Fibroblast of lung (primary cell): ENCODE measurements at places on chromosomes 6 and 20. TPM values are rescaled to one million over a fixed set of nuclear protein-coding genes. Genes with fewer than 3 reads are reported as not detected.
A peak's percentile ranks its signal among the peaks of the same experiment; 100 is the strongest.

The LPA gene
- not detected in 2 replicates for total RNA-seq

DNA sequence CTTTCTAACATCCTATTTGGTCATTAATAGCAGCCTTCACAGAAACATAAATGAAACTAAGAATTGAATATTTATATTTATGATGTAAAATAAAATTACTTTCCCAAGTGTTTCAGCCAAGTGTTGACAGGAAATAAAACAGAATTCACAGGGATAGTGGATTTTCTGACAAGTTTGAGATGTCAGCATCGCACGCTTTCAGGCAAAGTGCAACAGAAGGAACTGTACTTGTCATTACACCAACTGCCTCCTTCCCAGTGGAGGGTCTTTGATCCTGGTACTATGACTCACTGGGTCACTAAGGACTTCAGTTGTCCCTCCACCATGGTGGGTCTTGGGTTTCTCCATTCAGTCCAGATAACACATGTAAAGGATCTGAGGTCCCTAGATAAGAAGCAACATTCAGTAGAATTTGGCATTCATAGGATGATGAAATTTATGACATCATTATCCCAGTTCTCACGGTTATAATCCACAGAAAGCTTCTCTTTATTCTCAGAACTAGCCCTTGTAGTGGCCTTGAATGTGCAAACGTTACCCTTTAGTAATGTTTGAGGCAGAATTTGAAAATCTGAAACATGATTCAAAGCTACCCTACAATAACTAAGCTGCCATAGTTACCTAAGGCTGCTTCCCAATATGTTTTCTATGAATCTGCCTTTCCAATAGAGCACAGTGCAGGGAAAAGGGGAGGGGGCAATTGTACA, 3.8 kb upstream of the TNFAIP3 start:
- no peaks in the 10 kb centered on the region for H3K27me3 ChIP-seq
- H3K27ac ChIP-seq: no peak overlapping the region
- H3K4me1 ChIP-seq: peaks cover 4% of the 10 kb centered on the region
- H3K36me3 ChIP-seq: no peaks in the 10 kb centered on the region
- H3K4me3 ChIP-seq: no peak overlapping the region

The POM121L2 gene
- not detected in 2 replicates for total RNA-seq

GRCh38 chr20:44129911-44130718, 56.9 kb downstream of the JPH2 start:
- peak; percentile 62 for DNase-seq
- no peaks in the 10 kb centered on the region for H3K27me3 ChIP-seq
- H3K27ac ChIP-seq: no peak overlapping the region
- H3K4me3 ChIP-seq: no peak overlapping the region
- no peaks in the 10 kb centered on the region for H3K36me3 ChIP-seq

The VWA7 gene
- total RNA-seq: under 0.01 and 0.66 TPM in 2 replicates

DNA sequence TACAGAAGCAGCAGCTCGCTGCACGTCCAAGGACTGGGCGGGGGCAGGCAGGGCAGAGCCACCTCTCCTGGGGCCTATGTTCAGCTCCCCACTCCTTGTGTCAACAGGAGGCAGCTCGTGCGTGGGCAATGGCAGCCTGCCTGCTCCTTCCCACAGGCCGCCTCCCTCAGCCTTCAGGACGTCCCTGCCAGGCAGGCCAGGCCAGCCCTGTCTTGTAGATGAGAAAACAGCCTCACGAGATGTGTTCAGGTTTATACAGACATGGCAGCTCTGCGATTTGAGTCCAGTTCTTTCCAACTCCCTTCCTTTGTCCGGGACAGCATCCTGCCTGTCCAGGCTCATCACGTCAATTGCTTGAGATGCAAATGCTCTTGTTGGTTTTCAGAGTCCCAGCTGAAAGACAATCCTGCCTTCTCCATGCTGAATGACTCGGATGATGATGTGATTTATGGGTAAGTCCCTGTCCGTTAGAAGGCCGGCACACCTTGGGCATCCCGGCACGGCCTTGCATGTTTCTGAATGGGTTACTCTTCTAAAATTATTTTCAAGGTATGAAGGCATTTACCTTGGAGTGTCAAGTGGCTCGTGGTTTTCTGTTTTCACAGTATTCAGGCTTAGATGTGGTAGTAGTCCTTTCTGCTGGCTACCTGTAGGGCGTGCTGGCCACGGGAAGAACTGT, 13.5 kb downstream of the DYNLT1 start:
- H3K4me1 ChIP-seq: peaks cover 12% of the 10 kb centered on the region
- no peak overlapping the region for H3K4me3 ChIP-seq
- peak overlapping the region; percentile 86 for H3K27ac ChIP-seq
- peaks cover 16% of the 10 kb centered on the region for H3K36me3 ChIP-seq
- no peaks in the 10 kb centered on the region for H3K27me3 ChIP-seq

The IP6K3 gene
- total RNA-seq: 1.8 and 5.4 TPM in 2 replicates

- DNase-seq: peak; percentile 5
- peaks cover 4% of the 10 kb centered on the region for H3K4me1 ChIP-seq
- no peaks in the 10 kb centered on the region for H3K27me3 ChIP-seq
- H3K36me3 ChIP-seq: no peaks in the 10 kb centered on the region
- H3K4me3 ChIP-seq: no peak overlapping the region
- H3K27ac ChIP-seq: no peak overlapping the region
These were observed 42.4 kb upstream of the ADGRF4 start for GRCh38 chr6:47655719-47656595.

DNA sequence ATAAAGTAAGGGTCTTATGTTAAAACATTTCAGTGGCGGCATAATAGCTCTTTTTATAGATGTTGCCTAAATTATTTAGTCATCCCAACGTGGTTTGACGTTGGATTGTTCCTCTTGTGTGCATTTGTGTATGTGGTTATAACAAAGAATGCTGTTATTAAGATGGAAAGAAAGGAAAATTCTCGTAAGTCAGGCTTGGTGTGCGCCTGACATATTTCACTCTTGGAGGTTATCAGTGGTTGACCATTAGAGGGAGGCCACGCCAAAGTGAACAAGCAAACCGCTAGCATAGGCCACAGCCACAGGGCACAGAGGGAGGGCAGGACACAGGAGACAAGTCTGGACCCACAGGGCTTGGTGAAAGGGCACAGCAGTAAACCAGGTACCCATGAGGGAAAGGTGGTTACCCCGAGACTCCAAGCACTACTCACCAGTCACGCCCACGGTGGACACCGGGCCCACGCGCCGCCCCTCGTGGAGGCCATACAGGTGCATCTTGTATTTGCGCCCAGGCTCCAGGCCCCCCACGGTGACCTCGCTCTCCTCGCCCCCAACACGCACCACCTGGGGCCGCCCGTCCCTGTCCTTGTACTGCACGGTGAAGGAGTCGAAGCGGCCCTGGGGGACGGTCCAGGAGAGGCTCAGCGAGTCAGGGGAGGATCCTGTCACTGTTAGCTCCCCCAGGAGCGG, 22.9 kb downstream of the CYP21A2 start:
- H3K27ac ChIP-seq: no peak overlapping the region
- no peaks in the 10 kb centered on the region for H3K27me3 ChIP-seq
- H3K36me3 ChIP-seq: no peaks in the 10 kb centered on the region
- no peak for DNase-seq
- H3K4me1 ChIP-seq: no peaks in the 10 kb centered on the region

- H3K36me3 ChIP-seq: no peaks in the 10 kb centered on the region
- H3K4me3 ChIP-seq: no peak overlapping the region
- no peak for DNase-seq
- peaks cover 13% of the 10 kb centered on the region for H3K4me1 ChIP-seq
- peaks cover 6% of the 10 kb centered on the region for H3K27me3 ChIP-seq
These were observed 204.7 kb upstream of the EXOC2 start for GRCh38 chr6:897528-898207.

The PSORS1C2 gene
- total RNA-seq: not detected in 2 replicates

DNA sequence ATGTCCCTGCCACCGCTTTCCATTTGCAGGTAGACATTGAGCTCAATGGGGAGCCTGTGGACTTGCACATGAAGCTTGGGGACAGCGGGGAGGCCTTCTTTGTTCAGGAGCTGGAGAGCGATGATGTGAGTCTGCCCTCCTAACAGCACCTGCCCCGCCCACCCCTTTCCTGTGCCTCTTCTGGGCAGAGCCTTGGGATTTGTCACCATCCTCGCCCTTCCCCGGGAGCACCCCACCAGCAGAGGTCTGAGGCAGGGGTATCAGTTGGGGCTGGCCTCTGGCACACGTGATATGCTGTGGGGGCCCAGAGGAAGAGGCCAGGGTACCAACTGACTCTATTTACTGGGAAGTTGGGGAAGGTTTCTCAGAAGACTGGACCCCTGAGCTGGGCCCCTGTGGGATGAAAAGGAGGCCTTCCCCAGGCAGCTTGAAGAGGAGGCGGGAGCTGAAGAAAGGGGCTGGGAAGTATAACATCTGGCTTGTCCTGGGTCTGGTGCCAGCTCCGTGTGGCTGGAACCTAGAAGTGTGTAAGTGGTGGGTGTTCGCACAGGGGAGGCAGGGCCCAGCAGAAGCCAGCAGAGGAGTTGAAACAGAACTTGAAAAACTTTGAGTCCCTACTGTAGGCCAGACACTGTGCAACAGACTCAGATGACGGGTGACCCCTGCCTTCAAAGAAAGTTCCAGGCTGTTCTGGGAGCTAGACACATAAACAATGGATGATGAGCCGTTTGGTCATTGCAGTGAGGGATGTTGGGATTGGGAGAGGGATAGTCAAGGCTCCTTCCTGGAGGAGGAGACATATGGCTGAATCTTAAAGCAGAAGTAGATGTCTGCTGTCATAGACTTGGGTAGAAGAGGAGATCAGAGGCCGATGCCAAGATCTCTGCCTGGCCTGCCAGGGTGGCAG, 7.2 kb downstream of the LPIN3 start:
- no peaks in the 10 kb centered on the region for H3K4me1 ChIP-seq
- H3K36me3 ChIP-seq: no peaks in the 10 kb centered on the region
- H3K4me3 ChIP-seq: no peak overlapping the region
- DNase-seq: peak; percentile 60

The ATP6V1G2 gene
- 4.1 and 11.2 TPM in 2 replicates for total RNA-seq

DNA sequence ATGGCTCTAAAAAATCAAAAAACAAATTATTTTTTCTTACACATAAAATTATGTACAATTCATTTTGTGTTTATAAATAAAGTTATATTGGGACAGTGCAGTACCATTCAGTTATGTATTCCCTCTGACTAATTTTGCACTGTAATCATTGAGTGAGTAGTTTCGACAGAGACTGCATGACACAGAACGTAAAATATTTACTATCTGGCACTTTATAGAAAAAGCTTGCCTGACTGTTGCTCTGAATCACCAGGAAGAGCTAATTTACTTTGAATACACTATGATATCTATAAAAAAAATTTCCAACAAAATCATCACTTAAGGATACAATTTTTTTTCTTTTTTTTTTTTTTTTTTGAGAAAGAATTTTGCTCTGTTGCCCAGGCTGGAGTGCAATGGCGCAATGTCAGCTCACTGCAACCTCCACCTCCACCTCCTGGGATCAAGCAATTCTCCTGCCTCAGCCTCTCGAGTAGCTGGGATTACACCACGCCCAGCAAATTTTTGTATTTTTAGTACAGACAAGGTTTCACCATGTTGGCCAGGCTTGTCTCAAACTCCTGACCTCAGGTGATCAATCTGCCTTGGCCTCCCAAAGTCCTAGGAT, 11.0 kb upstream of the KHDC1L start:
- peak overlapping the region; percentile 27 for H3K27ac ChIP-seq
- peak; percentile 88 for DNase-seq
- peaks cover 9% of the 10 kb centered on the region for H3K4me1 ChIP-seq
- no peaks in the 10 kb centered on the region for H3K27me3 ChIP-seq

- H3K27me3 ChIP-seq: peaks cover 5% of the 10 kb centered on the region
- no peak overlapping the region for H3K4me3 ChIP-seq
- H3K27ac ChIP-seq: no peak overlapping the region
These were observed 23.3 kb upstream of the OSTM1 start for GRCh38 chr6:108097882-108098281.

GRCh38 chr6:36688739-36689075, 8.9 kb upstream of the RAB44 start:
- H3K27ac ChIP-seq: no peak overlapping the region
- no peaks in the 10 kb centered on the region for H3K27me3 ChIP-seq
- no peaks in the 10 kb centered on the region for H3K4me1 ChIP-seq
- peak; percentile 52 for DNase-seq
- H3K4me3 ChIP-seq: no peak overlapping the region
- peaks cover 24% of the 10 kb centered on the region for H3K36me3 ChIP-seq

- H3K27me3 ChIP-seq: no peaks in the 10 kb centered on the region
- no peak overlapping the region for H3K27ac ChIP-seq
- H3K36me3 ChIP-seq: no peaks in the 10 kb centered on the region
- no peak overlapping the region for H3K4me3 ChIP-seq
These were observed 50.8 kb upstream of the FAM83D start for GRCh38 chr20:38875175-38875993.
